ENCODE measurements at places on chromosomes 5 and 9.

GRCh38 chr5:15682566-15682965 lies 182.6 kb downstream of the FBXL7 start:
- no peak for DNase-seq

GRCh38 chr5:173742432-173742816 lies 126.0 kb upstream of the BOD1 start:
- DNase-seq, result no peak

GRCh38 chr5:134975843-134976242 lies 8.1 kb downstream of the CATSPER3 start:
- no peak for DNase-seq

DNA sequence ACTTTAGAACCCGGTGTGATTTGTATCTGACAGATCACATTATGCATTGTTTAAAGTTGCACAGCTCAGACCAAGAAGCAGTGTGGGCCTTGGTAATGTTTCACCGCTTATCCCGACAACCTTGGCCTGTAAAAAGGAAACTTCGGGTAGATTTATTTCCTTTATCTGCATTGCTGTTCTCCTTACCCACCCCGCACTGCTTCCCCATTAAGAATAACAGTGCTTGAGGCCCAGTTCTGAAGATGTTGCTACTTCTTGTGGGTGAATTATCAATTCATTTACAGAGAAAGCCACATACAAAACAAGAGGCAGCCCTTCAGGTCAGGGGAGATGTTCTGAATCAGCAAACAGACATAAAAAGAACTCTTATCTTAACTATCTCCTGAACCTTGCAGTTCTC lies 8.4 kb downstream of the SMARCA2 start:
- peak; percentile 48 for DNase-seq

GRCh38 chr5:84494453-84494852 lies 109.8 kb upstream of the EDIL3 start:
- no peak for DNase-seq

- no peak for DNase-seq
Measured at GRCh38 chr5:5965132-5965531, 413.2 kb downstream of the MED10 start.

DNA sequence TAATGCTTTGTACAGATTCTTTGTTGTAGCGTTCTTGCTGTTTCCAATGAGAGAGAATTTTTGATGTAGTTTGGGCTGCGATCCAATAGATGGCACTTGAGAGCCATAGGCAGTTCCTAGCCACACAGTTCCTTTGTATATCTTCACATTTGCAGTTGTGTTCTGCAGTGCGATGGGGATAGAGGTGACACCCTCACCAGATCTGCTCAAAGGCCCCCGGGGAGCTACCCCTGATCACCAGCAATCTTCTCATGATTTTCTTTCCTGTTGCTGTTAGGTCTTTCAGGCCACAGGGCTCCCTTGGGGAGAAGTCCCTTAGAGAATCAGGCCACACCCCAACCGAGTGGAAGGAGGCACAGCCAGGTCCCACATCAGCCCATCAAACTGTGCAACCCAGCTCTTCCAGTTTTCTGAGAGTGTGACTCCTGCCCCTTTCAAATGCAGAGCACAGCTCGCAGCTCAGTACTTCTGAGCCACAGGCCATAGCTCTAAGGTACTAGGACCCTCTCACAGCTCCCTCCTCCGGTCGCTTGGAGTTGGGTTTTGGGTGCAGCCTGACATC lies 353.7 kb downstream of the SLCO4C1 start:
- DNase-seq, result peak; percentile 48

DNA sequence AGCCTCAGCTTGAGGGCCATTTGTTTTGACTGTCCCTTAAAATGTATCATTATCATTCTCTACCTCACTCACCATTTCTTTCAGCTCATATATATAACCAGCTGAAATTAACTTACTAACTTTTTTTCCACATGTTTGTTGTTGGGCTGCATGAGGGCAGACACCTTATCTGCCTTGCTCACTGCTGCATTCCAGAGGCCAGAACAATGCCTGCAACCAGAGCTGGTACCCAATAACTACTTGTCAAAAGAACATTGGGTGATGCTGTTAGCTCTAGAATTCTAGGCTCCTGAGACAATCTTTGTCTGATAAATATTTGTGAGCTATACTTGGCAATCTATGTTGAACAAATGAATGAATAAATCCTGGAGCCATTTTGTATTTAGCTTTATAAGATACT lies 68.3 kb downstream of the HTR4 start:
- DNase-seq, result no peak

DNA sequence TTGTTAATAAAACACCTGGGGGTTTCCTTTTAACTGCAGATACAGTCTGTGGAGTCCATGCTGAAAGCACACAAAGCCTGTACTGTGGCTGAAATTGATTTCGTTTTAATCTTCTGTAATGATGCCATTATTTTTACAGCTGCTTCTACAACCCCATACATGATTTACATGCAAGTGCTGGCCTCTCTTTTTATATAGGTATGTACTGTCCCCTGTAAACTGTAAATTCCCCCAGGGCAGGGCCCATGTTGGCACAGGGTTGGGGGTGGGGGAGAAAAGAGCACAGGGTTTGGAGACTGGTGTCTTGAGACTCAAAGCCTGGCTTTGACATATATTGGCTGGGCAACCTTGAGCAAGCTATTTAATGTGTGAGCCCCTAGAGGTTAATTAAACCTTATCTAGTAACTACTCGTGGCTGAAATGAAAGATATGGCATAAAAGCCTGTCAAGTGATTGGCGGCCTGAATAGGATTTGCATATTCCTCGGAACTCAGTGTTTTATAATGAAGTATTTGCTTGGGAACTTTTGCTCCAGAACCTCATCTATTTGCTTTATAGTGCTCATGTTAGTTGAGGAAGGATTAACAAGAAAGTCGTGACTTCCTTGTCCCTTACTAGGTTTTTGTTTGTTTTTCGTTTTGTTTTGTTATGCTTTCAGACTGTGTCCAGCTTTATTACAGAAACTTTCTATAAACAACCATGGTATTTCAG lies 34.0 kb downstream of the KLF4 start:
- no peak for DNase-seq

DNA sequence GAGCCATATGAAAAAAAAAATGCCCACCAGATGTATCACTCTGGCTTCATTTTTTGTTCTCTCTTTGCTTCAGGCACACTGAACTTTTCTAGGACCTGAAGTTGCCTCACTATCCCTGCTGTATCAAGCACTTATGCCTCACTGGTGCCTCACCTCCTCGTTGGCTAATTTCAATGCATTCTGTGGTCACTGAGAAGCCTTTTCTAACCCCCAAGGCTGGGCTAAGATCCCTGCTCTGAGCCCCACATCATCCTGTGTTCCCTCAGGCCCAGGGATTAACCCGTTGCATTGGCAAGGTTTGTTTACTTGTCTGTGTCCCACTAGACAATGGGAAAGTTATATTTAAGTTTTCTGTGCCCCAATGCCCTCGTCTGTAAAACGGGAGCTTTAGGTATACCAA lies 362.7 kb downstream of the OSTF1 start:
- DNase-seq, result no peak

DNA sequence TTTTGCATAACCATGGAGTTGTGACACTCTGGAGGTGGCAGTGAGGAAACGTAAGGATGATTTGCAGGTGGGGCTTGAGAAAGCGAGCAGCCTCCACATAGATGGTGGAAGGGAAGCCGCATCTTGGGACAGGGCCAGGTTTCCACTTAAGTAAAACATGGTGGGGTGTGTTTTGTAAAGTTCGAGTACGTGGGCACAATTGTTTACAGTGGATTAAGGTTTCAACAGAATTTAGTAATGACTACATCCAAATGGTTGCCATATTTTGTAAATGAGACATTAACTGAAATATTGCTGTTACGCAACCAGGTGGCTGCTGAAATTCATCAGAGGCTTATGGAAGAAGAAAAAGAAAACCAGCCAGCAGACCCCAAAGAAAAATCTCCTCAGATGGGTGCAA lies 85.4 kb upstream of the IL7R start:
- no peak for DNase-seq

DNA sequence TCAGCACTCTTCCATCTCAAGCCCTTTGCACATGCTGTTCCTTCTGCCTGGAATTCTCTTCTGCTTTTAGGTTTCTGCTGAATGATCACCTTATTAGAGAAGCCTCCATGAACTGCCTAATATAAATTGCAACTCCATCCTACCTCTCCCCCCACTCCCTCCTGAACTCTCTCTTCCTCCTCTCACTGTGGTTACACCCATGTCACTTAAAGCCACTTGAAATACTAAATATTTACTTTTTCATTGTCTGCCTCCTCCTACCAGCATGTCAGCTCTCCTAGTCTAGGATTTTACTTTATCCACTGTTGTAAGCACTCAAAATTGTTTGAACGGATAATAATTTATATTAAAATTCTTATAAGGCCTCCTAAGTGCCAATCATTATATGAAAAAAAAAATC lies 43.8 kb downstream of the ACTL7B start:
- no peak for DNase-seq

GRCh38 chr9:136831002-136831719 lies 11.1 kb upstream of the AJM1 start:
- no peak for DNase-seq

GRCh38 chr5:81046041-81046440 lies 85.9 kb downstream of the RASGRF2 start:
- no peak for DNase-seq

GRCh38 chr9:96854651-96855273 lies 448 bp upstream of the ZNF782 start:
- DNase-seq, result no peak

DNA sequence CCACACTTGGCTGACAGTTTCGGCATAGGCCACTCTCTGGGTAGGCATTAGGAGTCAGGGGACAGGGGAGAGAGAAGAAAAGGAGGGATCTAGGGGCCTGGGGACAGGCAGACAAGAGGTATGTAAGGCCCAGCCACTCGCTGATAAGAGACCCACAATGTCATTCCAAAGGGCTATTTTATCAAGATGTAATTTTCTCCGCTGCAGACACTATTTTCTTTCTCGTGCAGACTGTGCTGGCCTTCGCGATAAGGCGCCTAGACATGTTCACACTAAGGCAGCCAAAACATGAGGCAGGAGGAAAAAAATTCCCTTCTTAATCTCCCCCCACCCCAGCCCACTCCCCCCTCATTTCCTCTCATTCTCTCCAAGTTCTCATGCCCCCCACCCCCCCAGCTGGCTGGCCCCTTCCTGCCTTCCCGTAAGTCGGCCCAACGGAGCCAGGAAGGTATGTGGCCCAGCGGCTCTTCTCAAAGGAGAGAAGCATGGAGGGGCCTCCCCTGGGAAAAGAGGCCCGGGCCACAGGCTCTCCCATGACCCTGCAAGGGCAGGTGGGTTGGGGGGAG lies 44.9 kb upstream of the SYNPO start:
- no peak for DNase-seq

DNA sequence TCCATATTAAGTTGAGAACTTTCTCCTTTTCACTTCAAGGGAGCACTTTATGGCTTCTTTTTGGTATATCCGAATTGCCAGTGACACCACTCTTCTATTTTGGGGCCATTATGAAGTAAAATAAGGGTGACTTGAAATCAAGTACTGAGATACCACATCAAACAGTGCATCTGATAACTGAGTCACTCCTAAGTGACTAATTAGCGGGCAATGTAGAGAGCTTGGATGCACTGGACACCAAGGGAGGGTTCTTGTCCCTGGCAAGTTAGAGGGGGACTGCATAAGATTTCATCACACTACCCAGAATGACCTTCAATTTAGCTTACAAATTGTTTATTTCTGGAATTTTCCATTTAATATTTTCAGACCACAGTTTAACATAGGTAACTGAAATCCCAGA lies 813.9 kb upstream of the CDH10 start:
- no peak for DNase-seq

DNA sequence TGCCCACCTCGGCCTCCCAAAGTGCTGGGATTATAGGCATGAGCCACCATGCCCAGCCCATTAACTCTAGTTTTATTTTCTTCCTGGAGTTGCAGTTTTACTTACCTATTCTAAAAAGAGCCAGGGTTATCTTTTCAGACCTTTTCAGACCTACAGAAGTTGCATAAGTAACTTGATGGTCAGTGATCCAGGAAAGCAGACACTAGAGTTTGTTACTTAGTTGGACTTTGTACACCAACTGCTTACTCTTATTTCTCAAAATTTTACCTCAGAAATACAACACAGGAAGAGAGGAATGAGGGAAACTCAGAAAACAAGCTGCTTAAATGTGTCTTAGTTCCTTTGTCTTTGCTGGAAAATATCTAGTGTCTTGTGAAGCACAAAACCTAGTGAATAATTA lies 25.4 kb downstream of the RAD23B start:
- DNase-seq, result no peak
